ENCODE measurements at places on chromosomes 16 and 17.

DNA sequence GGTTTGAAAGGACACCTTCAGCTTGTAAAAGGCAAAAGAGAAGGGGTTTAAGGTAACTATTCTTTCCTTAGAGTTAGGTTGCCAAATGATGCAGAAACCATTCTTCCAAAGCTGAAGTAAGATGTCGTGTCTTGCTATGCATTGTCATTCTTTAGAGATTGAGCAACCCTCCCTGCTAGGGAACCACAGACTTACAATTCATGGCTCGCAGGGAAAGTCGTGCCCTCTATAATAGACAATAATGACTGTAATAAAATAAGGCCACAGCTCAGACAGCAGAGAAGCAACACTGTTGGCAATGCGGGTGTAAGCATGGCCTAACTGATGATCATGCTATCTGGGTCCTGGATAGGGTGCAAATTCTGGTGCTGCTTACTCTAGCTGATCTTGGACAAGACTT, 129.6 kb upstream of the CDH13 start:
- no peak for DNase-seq

DNA sequence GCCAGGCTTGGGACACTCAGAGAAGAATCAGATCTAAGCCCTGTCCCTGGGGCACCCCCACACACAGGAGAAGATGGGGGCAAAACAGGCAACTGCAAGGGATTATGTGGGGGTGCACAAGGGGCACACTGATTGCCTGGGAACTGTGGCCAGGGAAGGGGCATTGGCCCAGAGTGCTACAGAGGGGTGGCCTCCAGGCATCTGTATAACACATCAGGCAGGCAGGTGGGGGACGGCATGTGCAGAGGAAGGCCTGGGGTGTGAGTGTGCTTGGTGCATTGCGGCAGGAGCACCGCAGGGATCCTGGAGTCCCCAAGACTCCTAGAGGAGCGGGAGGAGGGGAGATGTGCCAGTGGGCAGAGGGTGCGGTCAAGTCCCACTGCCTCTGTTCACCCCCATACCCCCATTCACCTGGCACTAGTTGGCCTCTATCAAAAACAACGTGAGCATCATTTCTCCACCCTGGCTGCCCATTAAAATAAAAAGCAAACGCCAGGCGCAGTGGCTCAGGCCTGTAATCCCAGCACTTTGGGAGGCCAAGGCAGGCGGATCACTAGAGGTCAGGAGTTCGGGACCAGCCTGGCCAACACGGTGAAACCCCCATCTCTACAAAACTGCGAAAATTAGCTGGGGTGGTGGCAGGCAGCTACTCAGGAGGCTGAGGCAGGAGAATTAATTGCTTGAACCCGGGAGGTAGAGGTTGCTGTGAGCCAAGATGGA, 41.5 kb downstream of the C16orf82 start:
- DNase-seq: no peak

DNA sequence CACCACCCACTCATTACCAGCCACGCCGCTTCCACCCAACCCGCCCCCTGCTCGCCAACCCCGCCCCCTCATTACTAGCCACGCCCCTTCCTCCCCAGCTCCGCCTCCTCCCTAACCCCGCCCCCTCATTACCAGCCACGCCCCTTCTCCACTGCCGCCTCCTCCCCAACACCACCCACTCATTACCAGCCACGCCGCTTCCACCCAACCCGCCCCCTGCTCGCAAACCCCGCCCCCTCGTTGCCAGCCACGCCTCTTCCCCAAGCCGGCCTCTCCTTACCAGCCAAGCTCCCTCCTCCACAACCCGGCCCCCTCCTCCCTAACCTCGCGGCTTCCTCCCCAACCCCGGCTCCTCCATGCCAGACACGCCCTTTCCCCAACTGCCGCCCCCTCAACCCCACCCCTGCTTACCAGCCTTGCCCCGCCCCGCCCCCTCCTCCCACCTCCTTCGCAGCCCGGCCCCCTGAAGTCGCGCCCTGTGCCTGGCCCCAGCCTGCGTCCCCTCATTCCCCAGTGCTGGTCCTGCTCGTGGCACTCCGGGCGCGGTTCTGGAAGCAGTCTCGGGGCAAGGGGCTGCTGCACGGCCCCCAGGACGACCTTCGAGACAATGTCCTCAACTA, 7.3 kb downstream of the SLC22A31 start:
- DNase-seq: peak; percentile 27

DNA sequence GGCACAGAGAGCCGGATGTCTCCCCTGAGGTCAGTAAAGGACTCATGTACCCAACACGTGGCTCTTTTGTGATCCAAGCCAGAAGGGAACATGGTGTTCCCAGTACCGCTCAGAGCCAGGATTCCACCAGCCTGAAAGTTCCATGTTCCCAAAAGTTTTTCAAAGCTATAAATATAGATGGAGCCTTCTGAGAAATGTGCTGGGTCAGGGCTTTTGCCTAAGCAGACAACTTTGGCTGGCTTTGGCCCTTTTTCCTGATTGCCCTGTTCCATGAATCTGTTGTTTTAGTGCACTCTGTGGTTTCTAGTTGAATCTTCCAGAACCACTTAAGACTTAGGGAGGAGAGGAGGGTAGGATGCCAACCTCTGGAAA, 128.5 kb upstream of the HS3ST2 start:
- DNase-seq: no peak

- DNase-seq: no peak
Observed at GRCh38 chr16:678858-679813, 1.1 kb upstream of the STUB1 start.

GRCh38 chr17:27244491-27245223, 49.3 kb upstream of the WSB1 start:
- peak; percentile 97 for DNase-seq

DNA sequence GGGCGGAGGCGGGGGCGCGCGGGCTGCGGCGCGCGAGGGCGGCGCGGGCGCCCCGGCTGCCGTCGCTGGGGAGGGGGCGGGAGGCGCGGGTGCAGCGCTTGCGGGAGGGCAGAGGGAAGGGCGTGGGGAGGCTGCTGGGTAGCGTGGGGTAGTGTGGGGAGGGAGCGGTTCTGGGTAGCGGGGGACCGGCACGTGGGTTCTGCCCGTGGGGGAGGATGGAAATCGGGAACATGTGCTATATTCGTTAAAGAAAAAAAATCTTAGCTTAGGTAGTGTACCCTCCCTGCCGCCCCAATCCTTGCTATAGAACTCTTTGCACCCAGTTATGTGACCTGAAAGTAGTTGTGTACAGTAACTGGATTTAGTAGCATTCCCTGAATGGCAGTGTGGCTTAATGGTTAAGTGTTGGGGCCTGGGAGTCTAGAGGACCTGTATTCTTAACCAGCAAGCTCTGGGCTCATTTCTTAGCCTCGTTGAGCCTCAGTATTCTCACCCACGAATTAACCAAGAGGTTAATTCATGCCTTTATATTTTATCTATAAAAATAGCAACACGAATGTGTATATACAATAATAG, 646 bp downstream of the RABEP1 start:
- DNase-seq: peak; percentile 17

- no peak for DNase-seq
Observed at GRCh38 chr17:76560877-76561221, 21.0 kb downstream of the PRCD start.

GRCh38 chr16:80611171-80611929, 70.6 kb downstream of the DYNLRB2 start:
- DNase-seq: no peak

GRCh38 chr17:15945527-15946191, 729 bp downstream of the ADORA2B start:
- DNase-seq: no peak

DNA sequence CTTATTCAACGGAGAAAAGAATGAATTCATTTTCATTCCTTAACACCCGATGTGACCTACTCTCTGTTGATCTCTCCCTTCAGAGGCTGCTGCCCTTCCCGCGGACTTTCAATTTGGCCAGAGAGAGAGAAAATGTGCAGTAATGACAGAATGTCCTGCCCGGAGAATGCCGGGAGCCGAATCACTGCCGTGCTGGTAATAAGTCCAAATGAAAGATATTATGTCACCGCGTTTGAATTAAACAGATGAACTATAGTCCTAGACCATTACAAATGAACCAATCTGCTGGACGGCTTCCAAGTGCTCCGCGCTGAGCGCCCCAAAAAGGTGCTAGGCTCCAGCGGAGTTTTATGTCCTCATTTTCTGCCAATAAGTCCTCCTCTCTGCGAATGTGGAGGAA, 14.7 kb upstream of the C16orf82 start:
- no peak for DNase-seq

DNA sequence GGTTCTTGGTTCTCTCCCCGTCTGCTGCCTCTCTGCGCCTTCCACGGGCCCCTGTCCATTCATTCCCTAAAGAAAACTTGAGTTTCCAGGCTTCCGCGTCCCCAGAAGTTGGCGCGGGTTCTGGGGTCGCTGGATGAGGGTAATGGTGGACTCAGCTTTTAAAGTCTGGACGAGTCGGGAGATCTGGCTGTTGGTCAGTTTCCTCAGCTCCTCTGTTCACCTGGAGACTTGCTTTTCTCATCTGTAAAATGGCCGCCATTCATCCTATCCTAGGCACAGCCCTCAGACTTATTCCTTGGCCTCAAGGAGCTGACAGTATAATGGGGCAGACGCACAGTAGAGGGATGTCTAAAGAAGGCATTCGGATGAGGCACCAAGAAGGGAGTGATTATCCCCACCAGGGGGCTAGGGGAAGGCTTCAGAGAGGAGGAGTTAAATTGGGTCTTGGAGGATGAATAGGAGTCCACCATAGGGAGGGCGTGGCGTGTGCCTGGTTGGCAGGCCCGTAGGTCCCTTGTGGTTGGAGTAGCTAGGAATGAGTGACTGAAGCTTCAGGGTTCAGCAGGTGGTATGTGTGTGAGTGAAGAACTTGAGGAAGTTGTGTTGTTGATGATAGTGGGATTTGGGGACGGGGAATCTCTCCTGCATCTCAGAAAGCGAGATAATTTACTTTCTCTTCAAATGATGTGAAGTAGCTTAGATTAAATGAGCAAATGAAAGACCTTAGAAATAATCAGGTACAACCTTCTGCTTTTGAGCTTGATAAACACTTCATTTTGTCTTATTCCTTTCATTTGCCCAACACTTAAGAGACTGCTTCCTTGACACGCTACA, 652 bp downstream of the VPS35L start:
- peak; percentile 24 for DNase-seq

DNA sequence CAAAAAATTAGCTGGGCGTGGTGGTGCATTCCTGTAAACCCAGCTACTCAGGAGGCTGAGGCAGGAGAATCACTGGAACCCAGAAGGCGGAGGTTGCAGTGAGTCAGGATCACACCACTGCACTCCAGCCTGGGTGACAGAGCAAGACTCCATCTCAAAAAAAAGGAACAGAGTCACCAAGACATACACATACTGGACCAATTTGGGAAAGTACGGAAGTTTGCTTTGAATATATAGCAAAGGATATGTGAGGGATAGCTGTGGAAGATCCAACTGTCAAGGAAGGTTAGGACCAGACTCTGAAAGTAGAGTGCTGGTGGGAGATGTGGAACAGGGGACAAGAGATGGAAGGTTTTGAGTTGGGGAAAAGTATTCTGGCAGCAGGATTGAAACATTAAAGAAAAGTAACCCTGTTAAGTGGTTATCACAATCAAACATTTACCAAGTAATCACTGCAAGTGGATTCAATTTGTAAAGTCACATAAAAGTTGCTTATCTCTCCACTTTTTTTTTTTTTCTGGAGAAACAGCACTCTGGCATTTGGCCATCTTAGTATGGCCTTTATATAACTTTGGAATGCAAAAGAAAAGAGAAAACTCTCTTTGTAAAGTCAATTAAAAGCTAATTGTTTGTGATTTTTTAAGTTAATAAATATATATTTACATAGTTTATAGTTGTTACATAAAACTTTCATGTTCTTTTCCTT, 259.4 kb upstream of the TBX2 start:
- DNase-seq: no peak

- no peak for DNase-seq
Observed at GRCh38 chr16:23868136-23868535, 32.4 kb downstream of the PRKCB start.

DNA sequence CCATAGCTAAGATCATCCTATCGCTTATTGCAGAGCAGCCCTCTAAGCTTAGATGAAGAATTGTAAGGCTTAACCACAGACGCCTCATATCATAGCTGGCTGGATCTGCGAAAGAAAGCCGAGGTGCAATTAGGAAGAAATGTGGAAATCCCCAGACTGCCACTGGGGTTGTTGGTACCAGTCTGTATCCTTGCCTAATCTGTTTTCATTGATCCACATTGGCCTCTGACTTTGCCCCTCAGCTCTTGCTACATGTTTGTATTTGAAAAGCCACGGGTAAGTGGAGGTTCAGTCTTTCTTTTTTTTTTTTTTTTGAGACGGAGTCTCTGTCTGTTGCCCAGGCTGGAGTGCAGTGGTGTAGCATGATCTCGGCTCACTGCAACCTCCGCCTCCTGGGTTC, 48.9 kb downstream of the TANGO6 start:
- DNase-seq: no peak

DNA sequence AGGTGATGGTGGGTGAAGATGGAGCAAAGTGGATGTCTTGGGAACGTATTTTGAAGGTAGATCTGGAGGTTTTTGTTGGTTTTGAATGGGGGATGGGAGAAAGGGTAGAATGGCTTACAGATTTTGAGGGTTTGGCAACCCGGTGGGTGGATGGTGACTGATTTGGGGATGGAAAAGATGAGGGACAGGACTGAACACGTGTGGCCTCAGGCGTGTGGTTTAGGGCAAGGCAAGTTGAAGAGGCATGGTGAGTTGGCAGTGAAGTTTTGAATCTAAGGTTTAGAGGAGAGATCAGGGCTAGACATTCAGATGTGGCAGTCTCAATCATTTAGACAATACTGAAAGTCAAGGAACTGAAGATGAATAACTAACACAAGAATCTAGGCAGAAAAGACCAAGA, 5.0 kb upstream of the DCTPP1 start:
- DNase-seq: peak; percentile 76

GRCh38 chr16:64234200-64234599, 887.7 kb downstream of the CDH11 start:
- no peak for DNase-seq

DNA sequence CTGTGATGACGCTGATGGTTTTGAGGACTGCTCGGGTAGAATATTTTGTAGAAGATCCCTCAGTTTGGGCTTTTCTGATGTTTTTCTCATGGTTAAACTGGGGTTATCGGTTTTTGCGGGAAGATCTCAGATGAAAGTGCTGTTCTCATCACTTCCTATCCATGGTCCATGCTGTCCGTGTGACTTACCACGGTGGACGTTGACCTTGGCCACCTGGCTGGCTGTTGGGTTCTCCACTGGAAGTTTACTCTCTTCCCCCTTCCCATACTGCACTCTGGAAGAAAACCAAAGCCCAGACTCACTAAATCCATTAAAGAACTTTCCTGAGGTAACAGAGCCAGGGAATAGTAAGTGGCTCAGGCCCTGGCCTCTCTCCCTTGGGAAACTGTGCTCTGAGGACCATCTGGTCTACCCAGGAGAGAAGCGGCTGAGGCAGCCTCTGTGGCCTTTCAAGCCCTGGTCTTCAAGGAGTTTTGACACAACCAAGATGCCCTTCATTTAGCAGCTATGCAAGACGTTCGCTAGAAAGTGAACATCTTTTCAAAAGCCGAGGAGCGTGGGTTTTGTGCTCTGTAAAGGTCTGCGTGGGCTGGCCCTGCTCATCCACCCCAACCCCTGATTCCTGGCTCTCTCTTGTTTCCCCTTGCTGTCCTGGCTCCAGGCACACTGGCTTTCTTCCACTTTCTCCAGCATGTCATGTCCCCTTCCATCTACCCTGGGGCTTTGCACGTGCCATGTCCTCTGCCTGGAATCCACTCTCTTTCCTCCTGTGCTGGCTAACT, 43.1 kb downstream of the IRF8 start:
- no peak for DNase-seq

Measured in bronchial epithelial cell (primary cell).